Osteocyte (in vitro differentiated cells): ENCODE measurements at places on chromosomes 6 and 20.
A peak's percentile ranks its signal among the peaks of the same experiment; 100 is the strongest.

- H3K27ac ChIP-seq, result no peak overlapping the region
- peaks cover 9% of the 10 kb centered on the region for H3K27me3 ChIP-seq
- peaks cover 17% of the 10 kb centered on the region for H3K4me1 ChIP-seq
- DNase-seq, result no peak
- H3K36me3 ChIP-seq, result peaks cover 4% of the 10 kb centered on the region
Observed at GRCh38 chr6:167551628-167552257, 226.9 kb downstream of the TTLL2 start.

DNA sequence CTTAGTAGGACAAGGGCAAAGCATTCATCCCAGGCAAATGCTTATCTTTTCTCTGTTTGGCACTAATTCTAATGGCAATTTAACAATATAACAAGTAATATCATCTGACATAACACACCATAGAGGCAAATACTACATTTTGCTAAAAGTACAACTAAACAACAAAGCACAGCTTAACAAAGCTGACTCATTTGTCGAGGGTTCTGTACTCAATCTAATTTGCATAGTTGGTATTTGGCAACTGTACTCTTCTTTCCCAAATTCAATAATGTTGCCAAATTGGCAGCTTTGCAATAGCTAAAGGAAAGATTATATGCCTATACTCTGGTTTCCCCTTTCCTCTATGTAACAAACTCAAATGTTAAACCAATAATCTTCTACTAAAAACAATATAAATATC is 461.0 kb downstream of the PKHD1 start:
- no peaks in the 10 kb centered on the region for H3K4me1 ChIP-seq
- H3K27me3 ChIP-seq, result no peaks in the 10 kb centered on the region
- DNase-seq, result no peak
- H3K36me3 ChIP-seq, result no peaks in the 10 kb centered on the region
- no peak overlapping the region for H3K27ac ChIP-seq
- no peak overlapping the region for H3K4me3 ChIP-seq

- H3K4me1 ChIP-seq, result peaks cover 23% of the 10 kb centered on the region
- H3K36me3 ChIP-seq, result no peaks in the 10 kb centered on the region
Observed at GRCh38 chr6:166728884-166729530, 102.0 kb upstream of the RPS6KA2 start.

- no peaks in the 10 kb centered on the region for H3K4me1 ChIP-seq
- no peaks in the 10 kb centered on the region for H3K36me3 ChIP-seq
- DNase-seq, result no peak
- no peak overlapping the region for H3K4me3 ChIP-seq
- H3K27me3 ChIP-seq, result no peaks in the 10 kb centered on the region
Observed at GRCh38 chr20:17036541-17036940, 190.3 kb upstream of the PCSK2 start.

DNA sequence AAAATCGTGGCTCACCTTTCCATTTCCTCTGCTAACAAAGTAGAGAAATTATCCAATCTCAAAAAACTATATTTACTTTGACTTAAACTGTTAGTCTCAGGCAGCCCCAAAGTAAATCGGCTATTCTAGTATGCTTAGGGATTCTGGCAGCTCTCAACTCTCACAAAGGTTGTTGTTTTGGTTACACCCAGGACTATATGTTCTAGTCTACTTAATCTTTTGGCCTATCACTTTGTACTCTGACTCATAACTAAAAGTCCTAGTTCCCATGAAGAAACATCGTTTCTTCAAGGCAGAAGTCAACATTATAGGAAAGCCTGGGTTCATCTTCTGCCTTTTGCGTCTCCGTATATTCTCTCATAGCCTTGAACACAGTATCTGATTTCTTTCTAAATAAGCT is 42.3 kb downstream of the MYLK4 start:
- H3K27ac ChIP-seq, result no peak overlapping the region
- no peaks in the 10 kb centered on the region for H3K27me3 ChIP-seq
- no peak overlapping the region for H3K4me3 ChIP-seq
- DNase-seq, result no peak

GRCh38 chr20:35837577-35838195 is 65.9 kb downstream of the PHF20 start:
- H3K36me3 ChIP-seq, result peaks cover 8% of the 10 kb centered on the region
- no peaks in the 10 kb centered on the region for H3K27me3 ChIP-seq
- H3K4me3 ChIP-seq, result no peak overlapping the region
- peak overlapping the region; percentile 0 for H3K27ac ChIP-seq
- peaks cover 15% of the 10 kb centered on the region for H3K4me1 ChIP-seq

DNA sequence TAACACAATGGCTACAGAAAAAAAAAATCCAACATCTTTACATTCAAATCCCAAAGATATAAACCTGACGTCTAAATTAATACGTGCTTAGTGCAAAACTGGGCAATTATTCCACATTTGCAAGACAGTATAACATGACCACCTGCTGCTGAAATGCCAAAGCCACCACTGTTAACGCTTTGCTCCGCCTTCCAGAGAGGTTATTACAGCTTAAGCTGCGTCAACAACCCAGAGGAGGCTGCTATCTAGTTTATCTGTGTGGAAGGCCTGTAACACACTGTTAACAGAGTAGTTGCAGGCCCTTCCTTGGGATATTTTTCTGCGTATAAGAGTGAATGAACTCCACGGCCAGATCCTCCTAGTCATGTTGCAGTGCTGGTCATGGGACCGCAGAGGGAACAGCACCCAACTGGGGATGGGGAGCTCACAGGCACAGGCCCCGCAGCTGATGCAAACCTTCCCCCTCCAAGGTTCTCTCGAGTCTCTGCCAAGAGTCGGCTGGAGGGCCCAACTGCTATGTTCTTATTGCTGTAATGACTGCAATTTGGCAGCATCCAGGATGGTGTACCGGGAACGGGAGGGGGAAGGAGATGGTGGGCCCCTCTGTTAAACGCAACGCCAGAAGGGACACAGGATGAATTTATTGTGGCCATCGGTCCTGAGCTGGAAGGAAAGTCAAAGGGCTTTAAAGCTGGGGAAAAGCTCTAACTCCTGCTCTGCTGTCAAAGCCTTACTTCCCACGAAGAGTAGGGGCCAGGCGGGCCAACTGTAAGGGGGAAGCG is 993 bp upstream of the NCOA7 start:
- peaks cover 48% of the 10 kb centered on the region for H3K4me1 ChIP-seq
- no peak for DNase-seq
- peak overlapping the region; percentile 77 for H3K4me3 ChIP-seq
- H3K27me3 ChIP-seq, result no peaks in the 10 kb centered on the region
- peak overlapping the region; percentile 96 for H3K27ac ChIP-seq

DNA sequence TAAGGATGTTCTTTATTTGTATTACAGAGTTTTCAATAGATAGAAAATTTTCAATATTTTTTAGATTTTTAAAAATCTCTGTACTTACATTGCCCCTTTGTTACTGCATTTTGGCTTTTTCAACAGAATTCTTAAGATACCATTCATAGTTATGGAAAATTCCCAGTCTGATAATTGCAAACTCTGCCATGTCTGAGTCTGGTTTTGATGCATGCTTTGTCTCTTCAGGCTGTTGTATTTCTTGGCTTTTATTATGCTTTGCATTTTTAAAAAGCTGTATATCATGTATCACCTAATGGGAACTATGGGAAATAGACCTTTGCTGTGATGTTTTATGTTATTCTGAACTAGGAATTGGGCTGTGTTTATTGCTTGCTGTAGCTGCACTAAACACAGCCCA is 898.9 kb upstream of the ADGRB3 start:
- DNase-seq, result no peak
- peaks cover 33% of the 10 kb centered on the region for H3K36me3 ChIP-seq
- H3K27me3 ChIP-seq, result no peaks in the 10 kb centered on the region
- no peak overlapping the region for H3K4me3 ChIP-seq
- peaks cover 19% of the 10 kb centered on the region for H3K4me1 ChIP-seq

GRCh38 chr6:112225691-112226090 is 28.7 kb downstream of the LAMA4 start:
- peaks cover 23% of the 10 kb centered on the region for H3K36me3 ChIP-seq
- no peak overlapping the region for H3K4me3 ChIP-seq
- H3K4me1 ChIP-seq, result peaks cover 40% of the 10 kb centered on the region
- no peaks in the 10 kb centered on the region for H3K27me3 ChIP-seq
- no peak overlapping the region for H3K27ac ChIP-seq
